ENCODE measurements at places on chromosomes 5 and 9.

DNA sequence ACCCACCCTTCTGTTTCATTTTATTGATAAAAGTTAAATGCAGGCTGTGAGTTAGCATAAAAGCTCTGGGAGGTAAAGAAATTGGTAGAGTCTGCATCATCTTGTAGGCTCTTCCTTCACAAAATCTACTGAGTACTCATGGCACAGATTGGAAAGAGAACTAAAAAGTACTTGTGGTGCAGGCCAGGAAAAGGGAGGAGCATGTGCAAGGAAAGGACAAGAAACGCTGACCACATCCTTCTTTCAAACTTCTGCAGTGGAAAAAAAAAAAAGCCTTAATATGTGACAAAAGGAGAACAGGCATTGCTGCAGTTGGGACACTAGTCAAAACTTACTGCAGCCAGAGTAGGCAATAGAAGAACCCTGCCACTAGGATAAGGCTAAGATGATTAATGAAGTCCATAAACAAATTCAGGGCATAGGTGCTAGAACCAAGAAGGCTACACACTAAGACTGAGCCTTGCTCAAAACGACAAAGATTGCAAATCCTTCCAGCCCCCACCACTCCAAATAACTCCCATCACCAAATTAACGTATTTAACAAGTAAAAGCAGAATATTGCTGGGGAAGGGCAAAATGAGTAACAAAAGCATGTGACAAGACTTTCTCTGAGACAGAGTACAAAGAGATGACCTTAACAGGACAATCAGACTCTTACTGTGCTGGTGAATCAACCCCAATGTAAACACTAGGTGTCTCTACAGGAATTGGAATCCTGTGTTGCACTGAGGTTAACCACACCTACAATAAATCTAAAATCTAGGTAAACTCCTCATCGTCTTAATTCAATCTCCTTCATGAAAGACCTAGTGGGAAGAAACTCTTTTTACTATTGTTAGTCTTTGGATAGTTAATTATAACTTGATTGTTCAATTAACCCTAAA is 1024.8 kb downstream of the TLE1 start:
- DNase-seq, result peak; percentile 11

GRCh38 chr5:94102849-94103248 is 361.4 kb upstream of the POU5F2 start:
- no peak for DNase-seq

GRCh38 chr9:133055788-133056420 is 5.9 kb upstream of the CEL start:
- DNase-seq, result no peak

DNA sequence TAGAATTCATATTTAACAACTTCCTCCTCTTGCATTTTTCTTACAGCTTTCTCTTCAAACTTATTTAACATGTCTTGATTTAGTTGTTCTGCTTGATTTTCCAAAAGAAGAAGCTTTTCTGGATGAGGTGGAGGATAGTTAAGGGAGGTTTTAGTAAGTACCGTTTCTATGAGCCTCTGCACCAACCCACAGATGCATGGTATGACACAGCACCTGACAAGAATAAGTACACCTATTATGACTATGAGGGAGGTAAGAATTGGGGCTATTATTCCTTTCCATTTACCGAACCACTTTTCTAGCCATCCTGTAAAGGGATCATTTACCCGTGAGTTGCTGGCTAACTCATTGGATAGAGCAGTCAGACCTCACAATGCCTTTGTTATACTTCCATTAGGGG is 2.5 kb upstream of the HMGCS1 start:
- no peak for DNase-seq

DNA sequence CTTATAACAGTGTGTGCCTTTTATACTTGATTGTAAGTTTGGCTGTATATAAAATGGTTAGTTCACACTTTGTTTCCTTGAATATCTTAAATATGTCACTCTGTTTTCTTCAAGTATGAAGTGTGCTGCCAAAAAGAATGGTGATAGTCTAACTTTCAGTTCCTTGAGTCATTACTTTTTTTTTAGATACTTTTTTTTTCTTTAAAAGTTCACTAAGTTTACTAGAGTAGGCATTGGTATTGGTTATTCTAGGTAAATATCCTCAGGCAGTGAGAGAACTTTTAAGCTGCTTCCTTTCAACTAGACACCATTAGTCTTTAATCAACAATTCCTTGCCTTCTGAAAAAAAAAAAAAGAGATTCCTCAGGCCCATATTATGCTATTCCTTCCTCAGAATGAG is 41.9 kb downstream of the SPEF2 start:
- no peak for DNase-seq

DNA sequence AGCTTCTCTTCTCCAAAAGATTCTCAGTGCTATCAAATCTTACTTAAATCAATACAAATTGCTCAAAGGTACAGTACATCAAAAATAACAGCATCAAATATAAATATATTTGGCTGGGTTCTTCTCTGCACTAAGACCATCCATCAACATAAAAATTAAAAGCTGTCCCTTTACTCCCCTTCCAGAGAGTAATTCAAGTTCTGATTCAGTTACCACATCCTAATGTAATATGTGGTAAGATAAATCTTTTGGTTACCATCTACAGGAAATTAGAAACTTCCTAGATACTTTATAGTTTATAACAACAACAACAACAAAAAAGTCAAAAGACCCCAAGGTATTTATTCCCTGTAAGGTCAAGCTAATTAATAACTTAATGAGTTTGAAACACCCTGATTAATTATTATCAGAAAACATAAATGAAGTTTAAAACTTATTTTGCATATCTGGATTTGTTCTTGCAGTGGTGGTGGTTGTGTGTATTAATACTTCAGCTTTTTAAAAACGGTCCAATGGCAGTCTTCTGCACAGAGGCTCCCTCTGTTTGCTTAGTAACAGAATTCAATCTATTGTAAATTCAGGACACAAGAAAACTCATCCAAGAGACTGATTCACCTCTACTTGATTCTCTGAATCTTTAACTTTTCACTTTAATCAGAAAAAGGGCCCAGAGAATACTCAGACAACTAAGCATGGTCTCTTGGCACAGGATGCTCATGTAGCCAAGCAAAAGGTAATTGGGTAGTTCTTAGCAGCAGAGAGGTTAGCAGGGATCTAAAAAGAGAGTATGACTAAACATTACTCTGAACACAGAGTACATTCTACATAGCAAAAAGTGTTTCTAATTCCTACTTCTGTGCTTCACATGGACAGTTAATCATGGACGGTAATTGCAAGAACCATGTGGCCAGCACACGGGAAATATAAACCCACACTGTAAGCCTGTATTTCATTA is 20.1 kb downstream of the DIAPH1 start:
- DNase-seq, result peak; percentile 84

GRCh38 chr9:134377976-134378375 is 51.7 kb downstream of the RXRA start:
- no peak for DNase-seq

DNA sequence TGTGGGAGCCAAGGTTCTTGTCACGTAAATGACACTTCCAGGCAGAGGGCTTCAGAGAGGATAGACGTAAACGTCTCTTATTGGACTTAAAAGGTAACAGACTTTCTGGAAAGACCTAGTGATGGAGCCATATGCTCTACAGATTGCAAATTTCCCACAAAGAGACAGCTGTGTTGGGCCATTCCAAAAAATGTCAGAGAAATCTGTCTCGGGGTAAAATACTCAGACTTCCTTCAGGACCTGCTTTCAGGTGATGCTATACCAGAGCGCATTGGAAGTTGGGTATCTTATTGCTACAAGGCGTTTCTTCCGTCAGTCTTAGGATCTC is 29.2 kb downstream of the PROP1 start:
- no peak for DNase-seq

GRCh38 chr5:65722575-65723403 is 784 bp downstream of the NLN start:
- DNase-seq, result peak; percentile 83

DNA sequence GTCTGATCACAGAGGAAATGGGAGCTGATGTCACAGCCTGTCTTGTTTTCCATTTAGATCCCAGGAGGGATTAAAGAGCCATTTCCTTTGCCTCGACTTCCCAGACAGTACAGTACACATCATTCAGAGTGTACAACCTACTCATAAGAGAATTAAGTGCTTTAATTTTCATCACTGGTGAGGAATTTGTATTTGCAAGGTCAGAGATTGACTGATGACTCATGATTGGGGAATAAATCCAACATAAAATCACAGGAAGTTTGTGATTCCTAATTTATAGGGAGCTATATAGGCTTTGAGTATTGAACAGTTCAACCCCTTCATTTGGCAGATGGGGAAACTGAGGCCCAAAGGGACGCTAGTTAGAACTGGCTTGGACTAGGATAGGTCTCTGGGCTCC is 4.1 kb upstream of the TOMM5 start:
- DNase-seq, result no peak

- DNase-seq, result peak; percentile 53
These were observed at the start of gene NACC2 for GRCh38 chr9:136095070-136096058. Gene NACC2 (minus strand): TSS chr9:136095289. CDS start chr9:136050521, 44,768 bp downstream.

DNA sequence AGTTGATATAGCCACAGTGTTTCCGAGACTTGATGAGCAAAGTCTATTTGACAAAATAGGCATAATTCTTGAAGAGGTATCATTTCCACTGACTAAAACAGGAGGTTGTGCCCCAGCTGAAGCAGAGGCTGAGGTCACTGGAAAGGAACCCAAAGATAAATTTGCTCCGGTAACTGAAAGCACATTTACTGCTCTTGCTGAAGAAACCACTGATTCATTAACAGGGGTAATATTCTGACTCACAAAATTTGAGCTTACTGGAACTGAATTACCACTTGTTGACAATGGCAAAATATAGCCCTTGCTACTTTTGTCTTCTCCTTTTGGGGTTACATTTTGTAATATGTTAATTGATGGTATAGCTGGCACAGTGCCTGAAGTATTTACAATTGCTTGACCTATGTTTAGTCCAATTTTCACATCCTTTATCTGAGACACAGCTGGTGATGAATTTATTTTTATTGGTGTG is 30.2 kb downstream of the MLANA start:
- DNase-seq, result peak; percentile 60

DNA sequence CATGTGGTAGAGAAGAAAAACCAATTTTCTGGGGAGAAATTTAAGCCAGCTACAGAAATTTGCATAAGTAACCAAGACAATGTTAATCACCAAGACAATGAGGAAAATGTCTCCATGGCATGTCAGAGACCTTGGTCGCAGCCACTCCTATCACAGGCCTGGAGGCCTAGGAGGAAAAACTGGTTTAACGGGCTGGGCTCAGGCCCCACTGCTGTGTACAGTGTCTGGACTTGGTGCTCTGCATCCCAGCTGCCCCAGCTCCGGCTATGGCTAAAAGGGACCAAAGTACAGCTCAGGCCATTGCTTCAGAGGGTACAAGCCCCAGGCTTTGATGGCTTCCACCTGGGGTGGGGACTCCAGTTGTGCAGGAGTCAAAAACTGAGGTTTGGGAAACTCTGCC is 1075.1 kb upstream of the CDH18 start:
- no peak for DNase-seq

DNA sequence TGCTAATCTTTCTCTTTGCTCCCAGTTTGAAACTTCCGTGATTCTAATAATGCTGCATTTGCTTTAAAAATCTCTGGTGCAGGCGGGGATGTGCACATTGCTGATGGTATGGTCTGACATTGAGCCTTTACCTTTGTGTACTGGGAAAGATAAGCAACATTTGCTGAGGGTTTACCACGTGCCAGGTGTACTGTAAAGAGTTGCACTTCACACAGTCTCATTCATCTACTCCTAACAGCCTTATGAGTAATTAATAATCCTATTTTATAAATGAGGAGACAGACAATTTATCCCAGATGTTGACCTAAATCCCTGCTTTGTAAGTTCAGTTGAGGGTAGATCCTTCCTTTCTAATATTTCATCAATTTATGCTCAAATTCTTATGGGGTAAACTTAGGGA is 726 bp upstream of the ADGRV1 start:
- no peak for DNase-seq

Data from fibroblast of mammary gland (primary cell).